Mucosa of descending colon (tissue), 3 donors: ENCODE measurements at places on chromosomes 1 and 21. TPM values are rescaled to one million over a fixed set of nuclear protein-coding genes. Genes with fewer than 3 reads are reported as not detected.

PRRX1 gene
- 3.9 TPM for total RNA-seq

PLEKHN1 gene
- total RNA-seq, result 0.23 TPM

NMNAT2 gene
- 3.6 TPM for total RNA-seq

KNCN gene
- not detected for total RNA-seq

TNFRSF18 gene
- total RNA-seq, result 1.6 TPM

TMEM81 gene
- total RNA-seq, result 3.8 TPM

NADK gene
- total RNA-seq, result 116 TPM

FCGR3A gene
- total RNA-seq, result 19.8 TPM

C1orf115 gene
- total RNA-seq, result 53.2 TPM

ROR1 gene
- total RNA-seq, result 3.4 TPM

RPS27 gene
- total RNA-seq, result 1,116 TPM

CSF3R gene
- total RNA-seq, result 7.7 TPM

SLC1A7 gene
- 0.93 TPM for total RNA-seq

SYNJ1 gene
- total RNA-seq, result 21.1 TPM

NR5A2 gene
- total RNA-seq, result 47.9 TPM

CYB5RL gene
- 9.1 TPM for total RNA-seq

ATP1A2 gene
- 4.0 TPM for total RNA-seq

MIB2 gene
- 118 TPM for total RNA-seq

LRIF1 gene
- 8.2 TPM for total RNA-seq

HJV gene
- total RNA-seq, result not detected

APP gene
- total RNA-seq, result 666 TPM

RSPH1 gene
- 7.6 TPM for total RNA-seq

KLHDC7A gene
- 0.13 TPM for total RNA-seq

CCDC30 gene
- total RNA-seq, result 3.8 TPM

BLACAT1 gene
- total RNA-seq, result 0.46 TPM

LCE3D gene
- total RNA-seq, result not detected

TAS1R1 gene
- total RNA-seq, result 0.14 TPM

CFAP141 gene
- total RNA-seq, result not detected

TMEM82 gene
- 19.7 TPM for total RNA-seq

CD101 gene
- total RNA-seq, result 4.6 TPM

DNAI4 gene
- 14.8 TPM for total RNA-seq

AKR7A3 gene
- total RNA-seq, result 97.8 TPM

LRRN2 gene
- 33.3 TPM for total RNA-seq

DMBX1 gene
- total RNA-seq, result not detected

GPR37L1 gene
- total RNA-seq, result 2.4 TPM

GBP4 gene
- total RNA-seq, result 7.9 TPM

SAMSN1 gene
- 11.1 TPM for total RNA-seq

SMIM1 gene
- total RNA-seq, result 16.1 TPM

KCNN3 gene
- 19.3 TPM for total RNA-seq
